Stimulated activated naive CD8-positive, alpha-beta T cell treated with anti-CD3 and anti-CD28 coated beads, Interleukin-15, amount 100 ng/mL, for 72 hours (primary cell): ENCODE measurements at places on chromosomes 11 and 22.

- no peak for DNase-seq
Measured at GRCh38 chr11:37995886-37996285, 1397.8 kb upstream of the RAG2 start.

DNA sequence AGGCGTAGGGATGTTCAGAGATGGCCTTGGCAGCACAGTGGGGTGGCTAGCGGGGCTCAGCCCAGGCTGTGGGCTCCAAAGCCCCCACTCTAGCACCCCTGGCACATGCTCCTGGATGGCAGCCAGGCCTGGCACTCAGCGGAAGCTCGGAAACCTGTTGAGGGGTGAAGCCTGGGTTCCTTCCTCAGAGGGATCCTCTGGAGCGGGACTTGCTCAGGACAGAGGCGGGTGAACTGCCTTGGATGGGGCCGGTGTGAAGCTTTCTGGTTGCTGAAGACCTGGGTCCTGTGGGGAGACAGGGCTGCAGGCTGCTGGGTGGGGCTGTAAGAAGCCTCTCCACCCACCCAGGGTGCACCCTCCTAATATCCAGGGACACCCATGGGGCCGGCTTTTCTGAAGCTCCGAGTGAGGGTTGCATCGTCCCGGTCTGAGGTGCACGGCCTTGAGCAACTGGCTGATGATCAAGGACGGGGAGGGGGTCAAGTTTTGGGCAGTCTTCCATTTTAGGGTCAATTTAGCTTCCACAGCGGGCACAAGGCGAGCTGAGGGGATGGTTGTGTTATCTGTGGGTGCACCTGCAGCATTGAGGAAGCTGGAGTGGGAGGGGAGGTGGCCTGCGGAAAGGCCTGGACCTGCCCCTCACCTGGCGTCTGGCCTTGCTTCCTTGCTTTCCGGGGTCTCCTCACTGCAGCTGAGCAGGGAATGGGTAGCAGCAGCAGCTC is 5.2 kb downstream of the MRGPRE start:
- no peak for DNase-seq

GRCh38 chr11:112290493-112290850 is 29.8 kb upstream of the PLET1 start:
- DNase-seq = no peak

DNA sequence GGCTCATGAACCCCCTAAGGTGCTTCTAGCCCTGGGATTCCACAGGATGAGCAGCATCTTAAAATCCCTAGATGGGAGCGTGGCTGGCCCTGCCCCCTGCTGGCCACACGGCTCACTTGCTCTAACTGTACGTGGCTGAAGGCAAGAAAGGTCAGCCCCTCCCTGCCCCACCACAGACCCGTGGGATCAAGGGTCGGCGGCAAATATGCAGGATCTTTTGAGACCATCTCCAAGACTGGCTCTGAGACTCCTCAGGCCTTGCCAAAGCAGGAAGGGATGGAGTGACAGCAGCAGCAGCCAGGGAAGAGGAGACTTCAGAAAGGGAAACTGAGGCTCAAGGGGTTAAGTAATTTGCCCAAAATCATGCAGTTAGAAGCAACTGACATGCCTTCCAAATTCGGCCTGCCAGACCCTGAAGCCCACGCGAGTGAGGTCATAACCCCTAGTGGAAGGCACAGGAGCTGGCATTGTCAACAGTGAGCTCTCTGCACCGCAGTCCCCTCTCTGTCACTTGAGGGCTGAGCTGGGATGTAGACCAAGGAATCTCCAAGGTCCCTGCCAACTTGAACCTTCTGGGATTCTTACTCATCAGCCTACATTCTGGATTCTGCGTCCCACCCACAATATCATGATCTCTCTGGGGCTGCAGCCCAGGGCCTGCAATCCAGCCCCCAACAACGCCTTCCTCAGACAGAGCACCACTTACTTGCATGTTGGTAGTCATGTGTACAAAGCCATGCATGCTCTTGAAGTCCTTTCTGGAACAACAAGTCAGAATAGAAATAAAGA is 31.4 kb downstream of the CREB3L1 start:
- peak; percentile 69 for DNase-seq

GRCh38 chr22:32336121-32336603 is 21.5 kb upstream of the RFPL3 start:
- no peak for DNase-seq

- DNase-seq = peak; percentile 17
Measured at GRCh38 chr11:45025716-45026492, 75.2 kb upstream of the TP53I11 start.
